ENCODE measurements at places on chromosomes 3 and 15. TPM values are rescaled to one million over a fixed set of nuclear protein-coding genes. Genes with fewer than 3 reads are reported as not detected.

DNA sequence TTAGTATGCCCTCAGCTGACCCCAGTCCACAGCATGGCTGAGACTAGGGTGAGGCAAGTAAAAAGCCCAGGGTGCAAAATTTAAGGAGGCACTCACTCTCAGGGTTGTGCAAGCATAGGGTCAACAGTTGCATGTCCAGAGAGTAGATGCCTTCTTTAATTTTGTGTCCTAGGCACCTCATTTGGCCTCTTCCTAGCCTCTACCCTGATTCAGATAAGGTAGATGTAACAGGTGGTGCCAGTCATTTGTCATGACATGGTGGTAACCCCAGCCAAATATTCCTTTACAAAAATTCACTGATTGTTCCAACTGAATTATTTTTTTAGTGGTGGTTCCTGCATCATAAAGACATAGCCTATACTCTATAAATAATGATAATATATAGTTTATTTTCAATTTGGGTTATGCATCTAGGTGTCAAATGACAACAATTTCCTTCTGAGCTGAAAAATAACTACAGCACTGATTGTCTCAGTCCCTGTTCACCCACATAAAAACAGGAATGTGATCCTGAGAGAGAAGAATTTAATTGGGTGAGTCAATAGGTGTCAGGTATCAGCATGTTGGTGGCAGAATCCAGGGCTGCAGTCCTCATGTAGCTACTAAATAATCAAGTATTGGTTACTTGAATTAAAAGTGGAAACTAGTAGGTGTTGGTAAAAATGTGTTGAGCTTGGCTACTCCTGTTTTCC, 44.2 kb upstream of the TIPARP start:
- no peaks in the 10 kb centered on the region for H3K27me3 ChIP-seq
- H3K4me3 ChIP-seq: no peak overlapping the region
- H3K27ac ChIP-seq: no peak overlapping the region
- H3K4me1 ChIP-seq: peaks cover 32% of the 10 kb centered on the region
- H3K36me3 ChIP-seq: no peaks in the 10 kb centered on the region

- DNase-seq: no peak
- no peaks in the 10 kb centered on the region for H3K27me3 ChIP-seq
- no peak overlapping the region for H3K4me3 ChIP-seq
- no peaks in the 10 kb centered on the region for H3K4me1 ChIP-seq
- H3K36me3 ChIP-seq: no peaks in the 10 kb centered on the region
Measured at GRCh38 chr3:18300916-18301315, 124.2 kb downstream of the SATB1 start.

- no peak overlapping the region for H3K4me3 ChIP-seq
- H3K27me3 ChIP-seq: no peaks in the 10 kb centered on the region
- no peak overlapping the region for H3K27ac ChIP-seq
- peaks cover 18% of the 10 kb centered on the region for H3K4me1 ChIP-seq
- DNase-seq: no peak
Measured at GRCh38 chr3:4596612-4597011, 103.5 kb downstream of the ITPR1 start.

LRCH3 gene
- total RNA-seq: 25.8 TPM

DNA sequence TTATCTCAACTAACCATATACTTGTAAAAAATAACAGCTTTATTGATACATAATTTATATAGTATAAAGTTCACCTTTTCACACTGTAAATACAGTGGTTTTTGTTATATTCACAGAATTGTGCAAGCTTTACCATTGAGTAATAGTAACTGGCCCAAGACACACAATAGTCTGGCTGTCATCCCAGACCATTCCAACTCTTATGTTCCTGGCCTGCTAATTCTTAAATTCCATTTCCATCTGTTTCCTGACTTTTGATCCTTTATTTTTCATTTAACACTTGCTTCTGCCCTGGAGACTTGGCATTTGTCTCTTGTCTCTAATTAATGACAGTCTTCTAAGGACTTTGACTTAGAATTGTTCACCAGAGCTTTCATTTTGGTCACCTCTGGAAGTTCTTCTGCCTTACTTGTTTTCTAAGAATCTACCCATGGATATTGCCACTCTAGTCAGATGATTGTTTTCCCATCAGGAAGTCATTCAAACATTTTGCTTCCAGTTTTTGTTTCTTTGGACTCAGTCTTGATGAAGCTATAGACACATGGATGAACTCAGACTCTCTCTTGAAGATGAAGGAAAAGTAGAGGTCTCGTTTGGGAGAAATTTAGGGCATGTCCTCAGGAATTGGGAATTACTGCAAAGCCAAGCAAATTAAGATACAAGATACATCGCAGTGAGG, 27.2 kb upstream of the PLSCR4 start:
- H3K27me3 ChIP-seq: no peaks in the 10 kb centered on the region
- no peak overlapping the region for H3K4me3 ChIP-seq
- peak overlapping the region; percentile 56 for H3K27ac ChIP-seq
- no peaks in the 10 kb centered on the region for H3K36me3 ChIP-seq
- DNase-seq: no peak

PPP1R14D gene
- total RNA-seq: not detected

- H3K36me3 ChIP-seq: no peaks in the 10 kb centered on the region
- peak overlapping the region; percentile 77 for H3K27ac ChIP-seq
Measured at GRCh38 chr3:29531644-29532043, 250.8 kb downstream of the RBMS3 start.

All from left ventricle myocardium inferior (tissue), 1 donor.